Stimulated activated CD8-positive, alpha-beta memory T cell treated with anti-CD3 and anti-CD28 coated beads, Interleukin-4, amount 100 ng/mL, for 4 hours (primary cell): ENCODE measurements at places on chromosomes 3 and 15.

DNA sequence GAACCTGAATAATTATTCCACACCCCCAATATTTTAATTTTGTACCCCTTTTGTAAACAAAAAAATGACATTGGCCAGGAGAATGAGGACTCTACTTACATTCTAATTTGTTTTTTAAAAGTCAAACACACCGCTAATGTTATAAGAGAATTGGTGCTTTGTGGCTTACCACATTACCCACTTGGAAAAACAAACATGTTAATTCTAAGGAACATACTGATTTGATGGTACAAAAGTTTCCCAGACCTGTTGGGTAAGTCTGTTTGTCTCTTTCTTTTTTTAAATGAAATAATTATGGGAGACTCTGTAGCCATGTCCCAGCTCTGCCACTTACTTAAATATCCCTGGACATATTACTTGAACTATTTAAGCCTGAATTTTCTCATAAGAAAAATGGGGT is 352.5 kb upstream of the C2CD4B start:
- DNase-seq: no peak

DNA sequence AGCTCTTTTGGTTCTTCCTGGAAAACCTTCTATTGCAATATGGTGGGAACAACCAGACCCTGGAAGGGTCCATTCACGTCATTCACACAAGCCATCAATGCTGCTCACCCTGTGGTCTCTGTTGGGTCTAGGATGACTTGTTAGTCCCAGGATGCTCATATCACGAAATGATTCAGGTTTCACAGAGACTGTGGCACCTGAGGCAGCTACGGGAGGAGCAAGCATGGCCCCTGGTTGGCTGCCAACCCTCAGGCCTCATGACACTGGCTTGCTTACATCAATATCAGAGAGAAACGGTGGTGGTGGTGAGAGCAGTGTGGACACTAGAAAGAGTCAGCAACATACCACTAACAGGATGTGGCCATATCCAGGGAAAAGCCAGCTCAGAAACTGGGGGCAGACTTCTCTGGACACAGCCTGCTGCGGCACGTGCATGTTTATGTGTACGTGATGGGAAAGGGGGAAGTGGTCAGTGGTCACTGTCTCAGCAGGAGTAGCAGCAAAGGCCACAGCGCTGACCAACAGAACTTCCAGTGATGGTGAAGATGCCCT is 208.9 kb upstream of the ST8SIA2 start:
- DNase-seq: no peak

DNA sequence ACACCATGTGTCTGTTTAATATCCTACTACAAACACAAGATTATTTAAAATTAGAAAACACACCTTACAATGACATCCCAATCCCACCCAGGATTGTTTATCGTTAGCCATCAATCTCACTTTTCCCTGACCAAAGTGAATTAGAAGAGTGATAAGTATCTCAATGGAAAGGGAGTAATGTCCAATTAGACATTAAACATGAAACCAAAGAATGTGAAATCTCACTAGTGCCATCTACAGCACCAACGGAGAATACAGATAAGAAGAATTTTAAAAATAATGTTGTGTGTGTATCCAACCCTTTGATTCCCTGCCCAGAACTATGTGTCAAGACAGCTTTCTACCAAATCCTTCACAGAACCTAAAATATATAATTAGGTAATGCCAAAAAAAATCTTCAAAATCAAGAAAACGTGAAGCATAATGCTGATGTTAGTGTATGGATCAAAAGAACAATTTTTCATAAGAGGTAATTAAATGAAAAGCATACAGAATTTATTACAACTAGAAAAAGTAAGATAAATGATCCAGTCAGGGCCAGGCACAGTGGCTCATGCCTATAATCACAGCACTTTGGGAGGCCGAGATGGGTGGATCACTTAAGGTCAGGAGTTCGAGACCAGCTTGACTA is 64.2 kb downstream of the SCAPER start:
- no peak for DNase-seq

DNA sequence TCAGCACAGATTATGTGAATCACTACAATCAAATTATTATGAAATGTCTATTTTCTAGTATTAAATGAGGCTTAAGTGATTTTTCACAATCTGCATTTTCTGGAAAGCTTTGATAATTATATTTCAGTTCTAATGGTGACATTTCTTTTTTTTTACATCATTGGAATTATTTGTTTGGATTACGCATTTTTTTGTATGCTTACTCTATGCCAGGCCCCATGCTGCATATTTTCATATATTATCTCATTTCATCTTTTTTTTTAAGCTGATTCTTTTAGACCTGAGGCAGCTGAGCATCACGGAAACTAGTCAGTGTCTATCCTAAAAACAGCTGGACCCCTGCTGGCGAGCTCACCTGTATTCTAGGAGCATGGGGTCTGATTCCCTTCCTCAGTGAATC is 31.1 kb downstream of the SLCO3A1 start:
- no peak for DNase-seq

DNA sequence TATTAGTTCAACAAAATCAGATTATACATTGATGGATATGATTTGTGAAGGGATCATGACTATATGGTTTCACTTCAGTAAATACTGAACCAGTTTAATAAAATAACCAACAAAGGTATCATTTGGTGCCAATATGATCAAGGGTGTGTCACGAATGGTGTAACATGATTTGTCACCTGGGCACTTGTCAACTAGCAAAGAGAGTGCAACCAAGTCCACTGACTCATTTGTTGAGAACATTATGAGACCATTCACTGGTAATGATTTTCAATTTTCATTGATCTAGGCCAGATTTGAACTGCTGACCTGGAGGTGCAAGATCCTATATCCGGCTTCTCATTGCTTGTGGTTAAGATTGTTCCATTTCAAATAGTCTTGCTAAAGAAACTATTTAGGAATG is 1037.9 kb downstream of the ROBO2 start:
- no peak for DNase-seq

DNA sequence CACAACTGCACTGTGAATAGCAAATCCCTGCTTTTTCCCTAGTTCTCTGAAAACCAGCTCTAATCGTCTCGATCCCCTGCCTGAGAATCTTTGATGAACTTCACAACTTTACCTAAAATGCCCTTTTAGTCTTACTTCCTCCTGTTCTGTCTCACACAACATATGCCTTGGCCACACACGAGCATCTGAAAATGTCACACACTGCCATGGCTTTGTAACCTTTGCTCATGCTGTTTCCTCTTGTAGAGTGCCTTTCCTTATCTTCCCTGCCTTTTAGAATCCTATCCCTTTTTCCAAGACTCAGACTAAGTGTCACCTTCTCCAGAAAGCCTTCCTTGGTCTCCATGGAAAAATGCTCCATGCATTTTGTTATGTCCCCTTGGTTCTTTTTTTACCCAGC is 71.4 kb upstream of the HACD2 start:
- DNase-seq: no peak

GRCh38 chr3:110568246-110568645 is 503.4 kb upstream of the NECTIN3 start:
- DNase-seq: no peak

DNA sequence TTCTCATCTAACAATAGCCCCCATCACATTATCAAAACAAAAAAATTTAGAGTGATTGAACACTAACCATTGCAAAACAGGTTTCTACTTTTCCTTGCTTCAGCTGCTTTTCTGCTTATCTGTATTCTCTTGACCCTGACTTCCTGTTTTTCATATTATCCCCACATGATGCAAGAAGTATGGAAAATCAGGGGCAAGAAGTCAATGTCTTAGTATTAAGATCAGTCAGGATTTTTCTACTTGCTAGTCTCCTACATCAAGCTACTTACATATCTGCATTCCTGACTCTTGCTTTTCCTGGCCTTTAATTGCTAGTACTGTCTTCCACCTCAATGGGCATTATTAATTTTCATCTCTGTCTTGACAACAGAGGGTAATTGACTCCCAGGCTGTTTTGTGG is 300.2 kb downstream of the OTOL1 start:
- DNase-seq: no peak

GRCh38 chr3:68893600-68894239 is 38.6 kb downstream of the TAFA4 start:
- no peak for DNase-seq

DNA sequence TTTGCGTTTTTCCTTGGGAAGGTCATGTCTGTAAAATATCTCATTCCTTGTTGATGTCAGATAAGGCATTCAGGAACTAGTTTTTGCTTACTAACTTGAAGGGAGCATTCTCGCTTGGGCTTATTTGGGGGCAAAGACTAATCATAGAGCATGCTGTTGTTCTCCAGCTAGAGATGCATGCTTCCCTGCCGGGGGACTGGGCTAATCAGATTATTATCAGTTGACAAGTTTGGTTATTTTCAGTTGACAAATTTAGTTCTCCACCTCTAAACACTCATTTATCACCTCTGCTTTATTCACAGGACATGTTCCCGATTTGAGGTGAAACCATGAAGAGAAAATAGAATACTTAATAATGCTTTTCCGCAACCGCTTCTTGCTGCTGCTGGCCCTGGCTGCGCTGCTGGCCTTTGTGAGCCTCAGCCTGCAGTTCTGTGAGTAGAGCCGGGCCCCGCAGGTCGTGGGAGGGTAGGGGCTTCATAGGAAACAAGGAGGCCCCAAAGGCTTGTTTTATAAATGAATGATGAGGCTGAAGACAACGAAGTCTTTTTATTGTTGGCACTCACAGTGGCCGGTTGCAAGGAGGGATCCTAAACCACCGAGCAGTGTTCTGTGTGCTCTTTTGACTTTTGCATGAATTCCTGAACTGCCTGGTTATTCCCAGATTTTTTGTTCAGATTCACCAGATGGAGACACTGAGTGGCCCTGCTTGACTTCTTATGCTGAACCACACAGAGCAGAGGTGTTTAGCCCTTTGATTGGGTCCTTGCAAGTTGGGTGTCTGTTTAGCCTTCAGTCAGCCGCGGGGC is 28.4 kb downstream of the PXYLP1 start:
- DNase-seq: no peak
